ENCODE measurements at places on chromosomes 5 and 9.

GRCh38 chr5:139635606-139636206 is 12.4 kb upstream of the CXXC5 start:
- H3K4me1 ChIP-seq = peaks cover 45% of the 10 kb centered on the region
- peak overlapping the region; percentile 87 for H3K27ac ChIP-seq
- peak; percentile 53 for DNase-seq
- H3K27me3 ChIP-seq = no peaks in the 10 kb centered on the region

- H3K27me3 ChIP-seq = peaks cover 9% of the 10 kb centered on the region
- H3K36me3 ChIP-seq = no peaks in the 10 kb centered on the region
- no peak overlapping the region for H3K4me3 ChIP-seq
- H3K27ac ChIP-seq = no peak overlapping the region
- DNase-seq = no peak
Observed at GRCh38 chr9:115073456-115073855, 44.5 kb downstream of the TNC start.

DNA sequence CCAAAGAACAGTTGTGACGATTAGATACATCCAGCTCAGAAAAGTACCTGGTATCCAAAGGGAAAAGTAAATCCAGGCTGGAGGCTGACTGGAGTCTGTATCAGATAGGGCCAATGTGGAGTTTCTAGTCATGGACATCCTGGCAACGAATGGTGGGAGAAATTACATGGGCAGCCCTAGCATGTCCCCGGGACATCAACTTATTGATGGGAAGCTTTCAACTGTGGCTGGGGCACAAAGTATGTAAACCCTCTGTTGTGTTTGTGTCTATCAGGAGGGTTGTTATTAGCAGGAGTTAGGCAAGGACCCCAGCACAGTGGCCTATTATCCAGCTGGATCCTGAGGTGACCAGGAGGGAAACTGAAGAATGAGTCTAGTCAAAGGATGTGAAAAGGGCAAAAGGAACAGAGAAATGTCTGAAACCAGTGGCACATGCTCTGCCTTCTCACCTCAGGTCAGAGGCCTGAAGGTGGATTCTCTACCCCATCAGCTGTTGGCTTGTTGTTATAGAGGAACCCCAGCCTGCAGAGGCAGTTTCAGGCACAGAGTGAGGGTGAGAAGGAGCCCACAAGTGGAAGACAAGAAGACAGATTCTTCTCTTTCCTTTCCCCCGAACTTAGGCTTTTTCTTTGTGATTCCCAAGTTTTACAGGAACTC is 19.9 kb downstream of the IFNW1 start:
- H3K4me1 ChIP-seq = peaks cover 17% of the 10 kb centered on the region
- no peak overlapping the region for H3K27ac ChIP-seq
- H3K4me3 ChIP-seq = no peak overlapping the region
- H3K27me3 ChIP-seq = peaks cover 34% of the 10 kb centered on the region
- DNase-seq = no peak

DNA sequence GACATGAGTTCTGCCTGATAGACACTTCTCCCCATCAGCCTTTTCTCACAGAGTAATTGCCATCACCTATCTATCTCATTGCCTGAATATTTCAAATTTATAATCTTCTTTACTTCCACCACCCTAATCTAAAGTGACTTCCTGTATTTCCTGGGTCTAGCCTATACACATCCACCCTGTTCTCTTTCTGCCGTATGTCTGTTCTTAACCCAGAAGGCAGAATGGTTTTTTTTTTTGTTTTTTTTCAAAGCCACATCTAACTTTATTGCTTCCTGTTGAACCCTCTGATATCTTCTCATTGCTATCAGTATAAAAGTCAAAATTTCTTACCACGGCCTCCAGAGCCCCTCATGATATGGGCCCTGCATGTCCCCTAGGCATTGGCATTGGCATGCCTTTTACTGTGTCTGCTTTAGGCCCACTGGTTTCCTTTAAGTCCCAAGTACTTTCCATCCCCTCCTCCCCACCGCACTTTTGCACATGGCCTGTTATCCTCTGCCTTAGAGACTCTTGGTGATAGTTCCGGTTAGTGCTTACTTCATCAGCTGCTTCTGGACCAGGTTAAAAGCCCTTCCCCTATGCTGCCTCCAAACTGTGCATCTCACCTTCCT is 159.9 kb downstream of the MAN2A1 start:
- H3K27ac ChIP-seq = peak overlapping the region; percentile 79
- no peak for DNase-seq
- H3K4me3 ChIP-seq = no peak overlapping the region

- H3K4me1 ChIP-seq = peaks cover 2% of the 10 kb centered on the region
- no peak overlapping the region for H3K4me3 ChIP-seq
- no peak for DNase-seq
- no peak overlapping the region for H3K27ac ChIP-seq
- no peaks in the 10 kb centered on the region for H3K36me3 ChIP-seq
- peaks cover 7% of the 10 kb centered on the region for H3K27me3 ChIP-seq
Observed at GRCh38 chr5:39502704-39503103, 77.9 kb upstream of the DAB2 start.

DNA sequence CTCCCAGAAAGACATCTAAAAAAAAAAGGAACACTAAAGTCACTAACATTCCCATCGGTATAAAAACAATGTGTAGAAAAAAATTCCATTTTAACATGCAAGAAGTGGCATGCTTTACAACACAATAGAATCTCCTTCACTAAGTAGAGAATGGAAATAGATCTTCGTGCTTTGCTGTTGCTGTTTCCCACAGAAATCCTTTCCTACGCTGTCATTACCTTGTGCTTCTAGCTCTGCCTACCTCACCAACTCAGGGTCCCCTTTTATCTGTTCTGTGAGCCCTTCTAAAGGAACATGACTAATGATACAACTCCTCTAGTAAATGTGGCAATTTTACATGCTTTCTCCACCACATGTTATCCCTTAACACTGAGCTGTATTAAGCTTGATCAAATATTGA is 202.9 kb downstream of the MCTP1 start:
- peaks cover 17% of the 10 kb centered on the region for H3K4me1 ChIP-seq
- peak overlapping the region; percentile 49 for H3K4me3 ChIP-seq
- no peaks in the 10 kb centered on the region for H3K36me3 ChIP-seq
- DNase-seq = no peak
- no peaks in the 10 kb centered on the region for H3K27me3 ChIP-seq

DNA sequence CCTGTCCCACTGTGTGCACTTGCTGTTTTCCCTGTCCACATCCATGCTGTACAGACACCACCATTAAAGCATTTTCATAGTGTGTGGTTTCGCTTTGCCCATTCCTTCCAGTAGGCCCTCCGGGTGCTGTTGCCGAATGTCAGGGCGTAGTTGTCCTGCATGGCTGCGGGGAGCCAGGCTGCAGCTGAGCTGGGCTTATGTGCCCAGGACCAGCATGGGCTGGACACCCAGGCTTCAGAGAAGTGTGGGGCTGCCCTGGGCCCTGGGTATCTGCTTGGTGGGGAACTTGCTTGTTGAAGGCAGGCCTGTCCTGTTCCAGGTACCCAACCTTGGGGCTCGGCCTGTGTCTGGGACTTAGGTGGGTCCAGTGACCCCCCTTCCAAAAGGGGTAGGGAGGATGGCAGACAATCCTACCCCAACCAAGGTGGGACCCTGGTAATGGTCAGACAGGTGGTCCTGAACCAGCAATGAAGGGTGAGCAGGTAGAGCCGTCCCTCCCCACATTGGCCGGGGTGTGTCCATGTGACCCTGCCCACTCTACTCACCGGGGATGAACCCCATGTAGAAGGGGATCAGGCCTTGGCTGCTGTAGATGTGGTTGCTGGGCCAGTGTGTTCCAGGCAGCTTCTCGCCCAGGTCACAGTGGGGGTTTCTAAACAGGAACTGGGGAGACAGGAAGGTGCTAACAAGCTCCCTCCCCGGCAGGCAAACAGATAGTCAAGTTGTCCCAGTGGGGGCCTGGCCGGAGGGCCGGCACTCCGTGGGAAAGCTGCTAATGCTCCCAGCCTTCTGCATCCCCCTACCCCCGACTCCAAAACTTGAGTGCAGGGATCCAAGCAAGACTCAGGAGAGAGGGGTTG is 2.8 kb downstream of the TUBB4B start:
- H3K4me1 ChIP-seq = peaks cover 26% of the 10 kb centered on the region
- peak overlapping the region; percentile 43 for H3K27ac ChIP-seq
- peak overlapping the region; percentile 85 for H3K4me3 ChIP-seq
- peaks cover 31% of the 10 kb centered on the region for H3K36me3 ChIP-seq
- no peaks in the 10 kb centered on the region for H3K27me3 ChIP-seq
- DNase-seq = no peak

- peaks cover 42% of the 10 kb centered on the region for H3K27me3 ChIP-seq
- no peak for DNase-seq
- H3K4me3 ChIP-seq = no peak overlapping the region
- peaks cover 2% of the 10 kb centered on the region for H3K36me3 ChIP-seq
- H3K27ac ChIP-seq = no peak overlapping the region
- H3K4me1 ChIP-seq = peaks cover 5% of the 10 kb centered on the region
Observed at GRCh38 chr9:22449719-22450118, 3.1 kb downstream of the DMRTA1 start.

GRCh38 chr5:173859408-173860159 is 28.6 kb upstream of the CPEB4 start:
- no peaks in the 10 kb centered on the region for H3K4me1 ChIP-seq
- H3K27ac ChIP-seq = no peak overlapping the region
- H3K27me3 ChIP-seq = peaks cover 2% of the 10 kb centered on the region
- no peak for DNase-seq
- no peaks in the 10 kb centered on the region for H3K36me3 ChIP-seq
- H3K4me3 ChIP-seq = no peak overlapping the region

DNA sequence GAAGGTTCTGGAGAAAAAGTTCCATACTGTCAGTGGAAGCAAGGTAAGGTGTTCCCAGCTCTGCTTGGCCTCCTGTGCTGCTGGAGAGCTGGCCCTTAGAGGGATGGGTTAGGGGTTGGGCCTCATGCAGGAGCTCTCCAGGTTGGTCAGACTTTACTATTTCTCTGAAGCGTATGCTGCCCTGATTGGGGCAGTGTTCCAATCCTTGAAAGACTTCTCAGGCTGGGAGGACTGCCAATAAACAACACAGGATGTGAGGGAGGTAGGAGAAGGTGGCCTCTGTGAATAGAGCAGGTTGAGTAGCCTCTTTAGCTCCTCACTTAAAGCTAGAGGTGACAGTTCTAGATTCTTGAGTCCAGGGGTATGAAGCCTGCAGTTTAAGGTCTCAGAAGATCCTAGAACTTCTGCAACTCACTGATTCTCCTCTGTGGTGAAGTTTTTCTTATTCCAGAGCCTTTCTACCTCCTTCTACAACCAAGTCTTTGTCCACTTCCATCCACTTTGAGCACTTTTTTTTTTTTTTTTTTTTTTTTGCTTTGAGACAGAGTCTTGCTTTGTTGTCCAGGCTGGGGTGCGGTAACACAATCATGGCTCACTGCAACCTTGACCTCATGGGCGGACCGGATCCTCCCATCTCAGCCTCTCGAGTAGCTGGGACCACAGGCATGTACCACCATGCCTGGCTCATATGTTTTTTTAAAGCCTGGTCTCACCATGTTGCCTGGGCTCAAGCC is 3.0 kb downstream of the HNRNPAB start:
- H3K36me3 ChIP-seq = peaks cover 73% of the 10 kb centered on the region
- DNase-seq = no peak
- peaks cover 2% of the 10 kb centered on the region for H3K27me3 ChIP-seq
- peak overlapping the region; percentile 76 for H3K27ac ChIP-seq
- H3K4me3 ChIP-seq = peak overlapping the region; percentile 89

- no peaks in the 10 kb centered on the region for H3K4me1 ChIP-seq
- H3K27me3 ChIP-seq = no peaks in the 10 kb centered on the region
- no peak overlapping the region for H3K27ac ChIP-seq
- DNase-seq = no peak
- no peaks in the 10 kb centered on the region for H3K36me3 ChIP-seq
- no peak overlapping the region for H3K4me3 ChIP-seq
Observed at GRCh38 chr5:139131062-139131461, 67.1 kb downstream of the SIL1 start.

DNA sequence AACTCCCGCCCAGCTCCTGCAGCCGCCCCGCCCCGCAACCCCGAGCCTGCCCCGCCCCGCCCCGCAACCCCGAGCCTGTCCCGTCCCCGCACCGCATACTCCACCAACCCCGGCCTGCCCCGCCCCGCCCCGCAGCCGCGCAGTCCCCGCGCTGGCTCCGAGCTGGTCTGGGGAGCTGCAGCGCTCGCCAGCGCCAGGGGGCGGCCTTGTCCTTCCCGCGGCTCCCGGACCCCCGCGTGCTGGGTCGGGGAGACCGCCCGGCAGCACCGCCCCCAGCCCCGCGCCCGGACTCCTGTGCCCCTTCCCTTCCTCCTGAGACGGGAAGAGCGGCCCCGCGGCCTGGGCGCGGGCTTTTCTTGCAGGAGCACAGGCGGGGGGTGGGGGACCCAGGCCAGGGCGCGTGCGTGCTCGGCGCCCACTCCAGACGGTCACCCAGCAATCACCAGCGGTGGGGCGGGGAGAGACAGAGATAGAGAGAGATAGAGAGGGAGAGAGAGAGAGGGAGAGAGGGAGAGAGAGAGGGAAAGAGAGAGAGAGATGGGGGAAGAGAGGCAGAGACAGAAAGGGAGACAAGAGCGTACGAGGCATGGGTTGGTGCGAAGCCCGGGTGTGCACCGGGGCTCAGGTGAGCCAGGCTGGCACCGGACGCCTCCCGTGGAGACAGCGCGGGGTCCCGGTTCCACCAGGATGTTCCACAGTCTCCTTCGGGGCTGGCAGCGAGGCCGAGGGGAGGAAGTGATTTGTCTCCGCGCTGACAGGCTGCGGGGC is 14.7 kb upstream of the TMEM250 start:
- H3K4me1 ChIP-seq = peaks cover 4% of the 10 kb centered on the region
- no peaks in the 10 kb centered on the region for H3K36me3 ChIP-seq
- H3K27ac ChIP-seq = no peak overlapping the region
- no peak overlapping the region for H3K4me3 ChIP-seq
- peak; percentile 39 for DNase-seq
- H3K27me3 ChIP-seq = peaks cover 22% of the 10 kb centered on the region

GRCh38 chr9:89710697-89711096 is 105.9 kb downstream of the GADD45G start:
- H3K4me3 ChIP-seq = no peak overlapping the region
- H3K36me3 ChIP-seq = peaks cover 34% of the 10 kb centered on the region
- no peaks in the 10 kb centered on the region for H3K27me3 ChIP-seq
- H3K27ac ChIP-seq = peak overlapping the region; percentile 40

DNA sequence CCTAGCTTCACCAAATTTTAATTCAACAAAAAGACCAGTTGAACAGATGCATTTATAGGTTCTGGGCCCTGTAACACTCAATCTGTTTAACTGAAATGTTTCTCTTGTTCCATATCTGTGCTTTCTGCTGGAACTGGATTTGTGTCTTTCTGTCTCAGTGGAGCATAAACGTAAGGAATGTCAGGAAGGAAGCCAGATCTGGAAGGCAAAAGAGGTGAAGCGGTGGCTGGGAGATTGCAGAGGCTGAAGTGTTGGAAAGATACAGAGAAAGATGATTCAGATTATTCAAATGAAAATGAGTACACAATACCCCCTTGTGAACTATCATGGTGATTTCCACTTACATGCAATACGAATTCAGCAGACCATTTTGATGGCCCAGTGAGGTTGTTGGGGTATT is 406.8 kb downstream of the BRINP1 start:
- no peak for DNase-seq
- H3K27ac ChIP-seq = no peak overlapping the region
- no peaks in the 10 kb centered on the region for H3K36me3 ChIP-seq
- no peak overlapping the region for H3K4me3 ChIP-seq

All from activated CD8-positive, alpha-beta T cell treated with anti-CD3 and anti-CD28 coated beads, Interleukin-2, amount 10 ng/mL, durations not matched to agents 7 days and 5 days (primary cell).